GM12878 (cell line): ENCODE measurements at places on chromosomes 2 and 18. TPM values are rescaled to one million over a fixed set of nuclear protein-coding genes. Genes with fewer than 3 reads are reported as not detected.

- DNase-seq = no peak
Observed at GRCh38 chr18:79480171-79481045, 84.7 kb downstream of the NFATC1 start.

DNA sequence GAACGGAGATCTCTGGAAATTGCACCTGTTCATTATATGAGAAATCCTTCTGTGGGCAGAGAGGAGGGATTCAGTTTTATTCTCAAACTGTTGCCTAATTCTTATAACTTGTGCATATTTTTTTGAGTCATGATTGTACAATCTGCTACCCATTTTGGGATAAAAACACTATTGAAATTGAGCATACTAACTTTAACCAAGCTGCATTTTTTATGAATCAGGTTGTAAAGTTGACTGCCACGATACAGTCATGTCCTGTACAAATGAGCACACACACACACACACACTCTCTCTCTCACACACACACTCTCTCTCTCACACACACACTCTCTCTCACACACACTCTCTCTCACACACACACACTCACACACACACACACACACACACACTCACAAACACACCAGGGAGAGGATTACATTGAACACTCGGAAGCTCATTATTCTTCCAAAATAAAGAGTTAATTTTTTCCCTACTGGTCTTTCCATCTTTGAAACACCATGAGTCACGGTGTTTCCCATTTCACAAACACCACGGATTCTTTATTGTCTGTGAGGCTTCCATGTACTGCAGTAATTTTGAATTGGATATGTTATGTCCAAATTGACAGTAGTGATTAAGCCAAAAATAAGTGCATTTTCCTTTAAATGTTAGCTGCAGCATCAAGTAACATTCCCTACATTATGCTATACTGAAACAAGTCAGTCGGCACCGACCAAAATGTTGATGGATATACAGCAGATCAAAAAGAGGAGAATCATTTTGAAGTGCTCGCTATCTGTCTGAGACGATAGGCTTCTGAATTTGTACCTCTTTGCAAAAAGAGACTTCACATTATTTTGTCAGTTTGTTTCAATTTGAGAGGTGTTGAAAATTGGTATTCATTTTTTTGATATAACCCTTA lies 216.9 kb downstream of the ARHGAP15 start:
- DNase-seq = no peak

DNA sequence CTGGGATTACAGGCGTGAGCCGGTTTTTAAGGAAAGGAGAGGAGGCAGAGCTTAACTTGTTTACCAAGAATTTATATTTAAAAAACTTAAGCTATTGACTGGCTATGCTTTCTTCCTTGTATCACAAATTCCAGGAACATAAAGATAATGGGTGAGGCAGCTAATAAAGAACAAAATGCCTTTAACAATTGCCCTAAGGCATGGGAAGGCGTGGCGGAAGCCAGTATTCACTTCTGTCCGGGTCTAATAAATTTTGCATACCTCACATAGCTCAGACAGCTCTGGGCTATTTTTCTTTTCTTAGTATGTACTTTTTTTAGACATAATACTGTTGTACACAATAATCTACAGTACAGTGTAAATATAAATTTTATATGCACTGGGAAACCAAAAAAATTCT lies 1.0 kb upstream of the LDAH start:
- no peak for DNase-seq

DNA sequence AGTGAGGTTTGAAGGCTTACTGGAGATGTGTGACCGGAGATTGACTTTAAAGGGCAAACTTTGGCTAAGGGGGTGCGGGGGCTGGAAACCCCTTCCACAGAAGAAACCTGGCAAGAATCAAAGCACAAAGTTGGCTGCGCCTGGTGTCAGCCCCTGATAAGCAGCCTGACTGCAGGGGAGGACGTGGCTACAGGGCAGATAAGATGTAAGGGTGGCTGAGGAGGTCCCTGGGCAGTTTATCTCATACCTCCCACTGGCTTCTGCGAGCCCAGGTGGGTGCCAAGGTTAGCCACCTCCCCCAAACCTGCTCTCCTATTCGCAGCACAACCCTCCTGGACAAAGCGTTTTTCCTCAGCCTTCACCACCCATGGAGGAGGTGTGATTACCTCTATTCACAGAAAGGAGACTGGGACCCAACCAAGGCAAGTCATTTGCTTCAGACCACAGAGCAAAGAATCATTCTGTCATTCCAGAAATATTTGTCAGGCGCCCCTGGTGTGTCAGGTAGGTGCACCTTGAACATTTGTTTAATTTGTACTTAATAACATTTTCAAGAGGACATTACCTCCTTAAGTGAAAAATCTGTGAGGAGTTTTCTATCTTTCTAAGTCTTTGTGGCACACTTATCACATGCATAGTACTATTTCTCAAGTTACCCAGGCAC lies 73.1 kb upstream of the IL1R1 start:
- no peak for DNase-seq

- DNase-seq = no peak
Observed at GRCh38 chr2:168344706-168345105, 97.3 kb upstream of the STK39 start.

DNA sequence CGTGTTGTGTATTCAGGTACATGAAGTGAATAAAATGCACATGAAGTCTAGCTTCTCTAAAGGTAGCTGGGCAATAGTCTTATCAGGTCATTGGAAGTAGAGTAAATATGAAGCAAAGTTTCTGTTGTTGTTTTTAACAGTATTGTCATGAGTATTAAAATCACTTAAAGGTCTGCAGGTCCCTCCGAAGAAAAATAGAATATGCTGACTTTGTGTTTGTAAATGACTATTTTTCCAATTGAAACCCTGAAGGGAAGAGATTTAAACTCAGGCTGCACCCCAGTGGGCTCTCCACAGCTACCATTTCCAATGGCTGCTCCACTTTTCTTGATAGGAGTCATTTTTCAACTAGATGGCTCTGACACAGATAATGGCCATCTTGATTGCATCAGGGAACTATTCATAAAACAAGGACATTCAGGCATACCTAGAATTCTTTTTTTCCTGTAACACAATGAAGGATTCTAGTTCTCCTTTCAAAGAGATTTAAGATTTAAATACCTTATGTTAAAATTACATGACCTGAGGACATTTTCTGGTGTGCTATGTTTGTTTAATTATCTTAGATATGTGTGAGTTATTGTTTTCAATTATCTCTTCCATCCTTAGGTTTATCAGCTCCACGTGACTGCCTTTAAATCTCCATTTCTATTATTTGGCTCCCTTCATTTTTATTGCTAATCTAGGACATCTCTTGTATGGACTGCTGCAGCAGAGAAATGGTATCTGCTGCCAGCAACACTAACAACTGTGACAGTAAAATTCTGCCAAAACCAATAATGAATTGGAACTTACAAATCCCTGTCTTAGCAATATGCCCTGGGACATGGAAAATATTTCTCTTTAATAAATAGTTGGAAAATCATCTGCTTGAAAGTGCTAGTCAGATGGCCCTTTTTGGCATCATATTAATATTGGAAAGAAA lies 149.2 kb upstream of the NOSTRIN start:
- DNase-seq = no peak

- DNase-seq = peak; percentile 86
Observed at GRCh38 chr2:196239622-196240587, 68.5 kb upstream of the STK17B start.

GRCh38 chr18:80166725-80167124 lies 57.7 kb downstream of the ADNP2 start:
- no peak for DNase-seq

DNA sequence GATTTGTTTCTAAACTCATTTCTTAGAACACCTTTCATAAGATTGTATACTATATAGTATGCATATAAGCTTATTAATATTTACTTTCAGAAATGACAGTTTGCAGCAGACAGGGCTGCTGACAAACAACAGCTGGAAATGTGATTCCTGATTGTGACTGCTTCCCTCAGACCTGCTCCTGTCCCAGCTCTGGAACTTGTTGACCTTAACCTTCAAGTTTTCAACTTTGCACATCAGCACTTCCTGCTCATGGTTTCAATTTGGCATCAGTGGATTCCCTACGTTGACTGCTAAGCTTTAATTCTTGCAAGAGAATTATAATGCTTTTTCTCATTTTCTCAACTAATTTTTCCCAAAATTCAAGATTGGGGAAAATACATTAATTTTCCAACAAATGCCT lies 459.2 kb upstream of the ACVR2A start:
- no peak for DNase-seq

DNA sequence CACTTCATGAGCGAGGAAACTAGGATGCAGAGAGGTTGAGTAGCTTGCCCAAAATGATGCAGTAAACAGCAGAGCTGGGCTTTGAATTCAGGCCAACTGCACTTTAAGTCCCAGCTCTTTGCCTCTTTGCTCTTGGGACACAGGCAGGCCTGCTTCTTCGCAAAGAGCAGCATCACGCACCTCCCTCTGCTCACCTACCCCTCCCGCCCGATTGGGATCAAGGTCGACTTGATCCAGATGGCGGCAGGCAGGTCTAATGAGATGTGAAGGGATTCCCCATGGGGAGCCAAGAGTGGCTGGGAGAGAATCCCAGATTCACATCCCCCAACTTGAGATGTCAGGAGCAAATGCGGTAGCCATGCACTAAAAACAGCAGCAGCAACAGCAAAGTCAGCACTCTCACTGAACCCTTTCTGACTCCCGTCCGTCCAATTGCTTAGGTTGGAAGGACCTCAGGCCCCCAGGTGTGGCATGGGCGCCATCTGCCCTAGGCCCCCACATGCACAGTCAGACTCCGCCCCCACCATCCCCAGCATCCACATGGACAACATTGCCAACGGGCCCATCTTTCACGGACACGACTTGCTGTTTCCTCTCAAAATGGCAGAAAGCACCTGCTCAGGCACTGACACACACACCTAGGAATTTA lies 84.3 kb upstream of the MAP4K4 start:
- no peak for DNase-seq

DNA sequence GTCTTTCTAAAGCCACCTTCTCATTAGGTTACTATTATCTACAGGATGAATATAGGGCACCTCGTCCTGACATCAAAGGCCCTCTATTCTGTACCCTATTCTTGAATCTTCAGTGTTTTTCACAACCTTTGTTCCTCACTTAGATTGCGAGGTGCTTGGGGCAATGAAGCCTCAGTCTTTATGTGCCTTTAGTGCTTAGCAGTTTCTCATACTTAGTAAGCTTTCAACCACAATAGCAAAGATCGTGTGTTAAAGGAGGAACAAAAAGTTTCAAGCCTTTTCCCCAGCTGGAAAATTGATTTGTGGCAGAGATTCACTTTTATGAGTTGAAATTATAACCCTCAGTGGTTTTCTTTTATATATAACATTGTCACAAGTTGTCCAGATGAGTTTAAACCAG lies 226.9 kb downstream of the MYO3B start:
- no peak for DNase-seq

GRCh38 chr2:166516712-166517303 lies 22.8 kb upstream of the SCN7A start:
- no peak for DNase-seq

GRCh38 chr2:65525616-65526231 lies 93.3 kb upstream of the SPRED2 start:
- DNase-seq = no peak

DNA sequence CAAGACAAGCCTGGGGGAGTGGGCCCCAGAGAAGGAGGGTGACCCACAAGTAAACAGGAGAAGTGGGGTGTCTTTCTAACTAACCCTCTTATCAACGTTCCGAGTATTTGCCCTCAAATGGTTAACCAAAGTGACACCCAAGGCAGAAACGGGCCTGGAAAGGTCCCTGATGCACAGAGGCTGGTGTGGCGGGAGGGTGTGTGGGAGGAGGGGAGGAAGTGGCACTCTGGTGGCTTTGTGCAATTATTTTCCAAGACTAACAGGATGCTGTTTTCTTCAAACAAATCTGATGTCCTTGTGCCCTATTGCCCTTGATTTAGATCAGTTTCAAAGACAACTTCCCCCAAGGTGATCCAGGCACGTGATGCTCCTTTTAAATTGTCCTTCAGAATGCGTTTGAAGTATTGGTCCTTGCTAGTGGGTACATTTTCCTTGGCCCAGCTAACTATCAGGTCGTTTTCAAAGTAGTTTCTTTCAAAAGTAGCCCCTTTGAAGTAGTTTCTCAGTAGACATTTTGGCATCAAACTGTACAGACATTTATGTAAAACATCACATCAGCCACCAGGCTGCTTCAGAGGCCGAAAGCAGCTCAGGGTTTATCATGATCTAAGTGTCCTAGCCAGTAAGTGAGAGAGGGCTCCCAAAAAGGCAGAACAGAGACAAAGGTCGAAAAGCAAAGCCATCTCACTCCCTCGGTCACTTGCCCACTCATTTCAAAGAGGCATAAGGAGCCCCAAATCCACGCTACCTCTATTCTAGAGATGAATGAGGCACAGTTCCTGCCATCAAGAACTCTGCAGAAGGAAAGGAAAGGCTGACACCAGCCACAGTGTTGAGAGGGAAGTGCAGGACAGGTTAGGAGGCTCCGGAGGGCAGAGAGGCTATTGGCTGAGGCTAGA lies 371.1 kb upstream of the ID2 start:
- no peak for DNase-seq

DNA sequence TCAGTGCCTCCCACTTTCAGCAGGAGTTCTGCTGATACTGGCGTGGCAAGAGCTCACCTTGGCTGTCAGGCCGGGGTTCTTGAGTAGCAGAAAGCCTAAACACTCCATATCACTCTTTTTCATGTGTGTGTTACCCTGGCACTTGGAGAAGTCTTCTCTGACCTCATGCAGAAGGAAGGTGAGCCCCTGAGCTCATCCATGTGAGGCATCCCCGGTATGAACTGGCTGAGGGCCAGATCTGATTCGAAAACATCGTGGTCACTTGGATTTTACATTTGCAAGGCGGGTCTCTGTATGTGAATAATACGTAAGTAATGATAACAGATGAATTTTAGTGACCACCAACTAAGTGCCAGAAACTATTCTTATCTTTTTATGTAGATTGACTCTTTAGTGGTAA lies 93.6 kb downstream of the RAPGEF4 start:
- DNase-seq = no peak

GRCh38 chr2:126359494-126359893 lies 296.5 kb upstream of the GYPC start:
- no peak for DNase-seq

MPHOSPH10 gene
- 36.4 and 42.3 TPM in 2 replicates for total RNA-seq

AKAIN1 gene
- not detected in 2 replicates for total RNA-seq

SLC14A1 gene
- not detected in 2 replicates for total RNA-seq

IHH gene
- not detected in 2 replicates for total RNA-seq

SOS1 gene
- total RNA-seq = 14.5 and 16.1 TPM in 2 replicates

RAMP1 gene
- not detected in 2 replicates for total RNA-seq

MGAT4A gene
- 23.1 and 23.4 TPM in 2 replicates for total RNA-seq

ARPC2 gene
- 421 and 440 TPM in 2 replicates for total RNA-seq

LHCGR gene
- total RNA-seq = 0.11 TPM in 1 of 2 replicates, not detected in the other

SLC4A5 gene
- 2.3 and 4.4 TPM in 2 replicates for total RNA-seq

ACKR3 gene
- total RNA-seq = 7.0 and 7.4 TPM in 2 replicates

GLI2 gene
- total RNA-seq = 0.05 TPM in 1 of 2 replicates, not detected in the other

TMEM178A gene
- not detected in 2 replicates for total RNA-seq

MALL gene
- total RNA-seq = 0.26 and 0.27 TPM in 2 replicates

TNFAIP6 gene
- total RNA-seq = 0.82 and 1.3 TPM in 2 replicates
